Muscle of back (tissue), 13 donors: ENCODE measurements at places on chromosomes 2 and 18. TPM values are rescaled to one million over a fixed set of nuclear protein-coding genes. Genes with fewer than 3 reads are reported as not detected.

- DNase-seq: no peak
These were observed 1.2 kb upstream of the CHRND start for GRCh38 chr2:232524771-232525170.

GRCh38 chr18:45458033-45458432, 157.2 kb upstream of the SLC14A2 start:
- no peak for DNase-seq

GRCh38 chr2:2586931-2587330, 255.9 kb upstream of the MYT1L start:
- no peak for DNase-seq

DNA sequence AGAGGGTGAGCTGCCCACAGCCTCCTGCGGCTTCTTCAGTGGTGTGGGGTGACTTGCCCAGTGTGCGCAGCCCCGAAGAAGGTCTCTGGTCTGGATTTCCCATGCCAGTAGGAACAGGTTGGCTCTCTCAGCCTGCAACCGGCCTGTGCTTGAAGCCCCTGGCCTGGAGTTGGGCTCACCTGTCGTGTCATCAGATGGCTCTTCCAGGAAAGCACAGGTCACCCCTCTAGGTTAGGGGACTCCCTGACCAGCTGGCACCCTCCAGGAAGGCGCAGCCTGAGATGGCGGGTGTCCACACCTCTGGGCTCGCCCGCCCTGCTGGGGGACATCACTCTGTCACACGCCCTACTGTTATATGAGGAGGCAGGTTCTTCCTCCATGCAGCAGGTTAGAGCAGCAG, 179.8 kb downstream of the SEPTIN10 start:
- no peak for DNase-seq

GRCh38 chr2:227366769-227367426, 12.2 kb downstream of the TM4SF20 start:
- DNase-seq: no peak

DNA sequence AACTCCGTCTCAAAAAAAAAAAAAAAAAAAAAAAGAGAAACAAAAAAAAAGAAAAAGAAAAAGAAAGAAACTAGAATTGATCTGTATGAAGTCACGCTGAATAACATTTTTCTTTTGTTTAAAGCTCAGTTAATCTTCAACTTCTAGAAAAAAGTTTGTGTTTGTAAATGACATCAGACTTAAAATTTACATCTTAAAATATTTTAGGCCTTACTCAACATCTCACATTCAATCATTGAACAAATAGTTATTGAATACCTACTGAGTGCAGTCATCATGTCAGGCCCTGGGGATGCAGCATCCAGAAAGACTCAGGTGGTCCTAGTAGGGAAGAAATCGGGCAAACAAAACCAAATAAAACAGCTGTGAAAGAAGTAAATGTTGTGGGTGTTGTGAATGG, 292.3 kb upstream of the FANCL start:
- DNase-seq: no peak

GRCh38 chr2:239979243-239980023, 45.7 kb downstream of the NDUFA10 start:
- peak; percentile 38 for DNase-seq

DNA sequence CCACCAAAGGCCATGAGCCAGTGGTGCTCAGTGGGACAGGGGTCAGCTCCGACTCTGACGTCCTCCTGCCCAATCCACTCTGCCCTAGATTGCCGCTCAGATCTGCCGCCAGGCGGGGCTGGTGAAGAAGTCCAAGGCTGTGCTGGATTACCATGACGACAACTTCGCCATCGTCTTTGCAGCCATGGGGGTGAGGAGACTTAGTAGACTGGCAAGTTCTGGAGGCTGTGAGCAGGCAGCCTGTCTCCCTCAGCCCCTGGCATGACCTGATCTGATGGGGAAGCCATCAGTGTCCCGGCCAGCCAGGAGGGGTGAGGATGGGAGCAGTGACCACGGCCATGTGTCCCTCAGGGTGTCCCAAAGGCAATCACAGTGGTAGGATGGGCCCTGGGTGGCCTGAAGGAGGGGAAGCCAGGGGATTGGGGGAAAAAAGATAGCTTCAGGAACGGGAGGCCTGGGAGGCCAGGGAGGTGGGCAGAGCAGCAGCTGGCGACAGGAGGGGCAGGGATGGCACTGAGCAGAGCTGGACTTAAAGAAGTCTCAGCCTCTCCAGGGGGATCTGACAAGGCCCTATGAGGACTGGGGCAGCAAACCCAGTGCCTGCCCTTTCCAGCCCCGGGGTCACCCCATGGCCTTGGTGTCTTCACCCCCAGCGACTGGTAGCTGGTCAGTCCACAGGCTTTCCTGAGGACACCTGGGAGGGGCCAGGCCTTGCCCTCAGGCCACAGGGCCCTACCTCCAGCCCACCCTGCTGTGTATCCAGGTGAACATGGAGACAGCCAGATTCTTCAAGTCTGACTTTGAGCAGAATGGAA, 17.4 kb upstream of the ANKRD53 start:
- no peak for DNase-seq

GRCh38 chr18:24400587-24400986, 3.0 kb upstream of the OSBPL1A start:
- no peak for DNase-seq

DNA sequence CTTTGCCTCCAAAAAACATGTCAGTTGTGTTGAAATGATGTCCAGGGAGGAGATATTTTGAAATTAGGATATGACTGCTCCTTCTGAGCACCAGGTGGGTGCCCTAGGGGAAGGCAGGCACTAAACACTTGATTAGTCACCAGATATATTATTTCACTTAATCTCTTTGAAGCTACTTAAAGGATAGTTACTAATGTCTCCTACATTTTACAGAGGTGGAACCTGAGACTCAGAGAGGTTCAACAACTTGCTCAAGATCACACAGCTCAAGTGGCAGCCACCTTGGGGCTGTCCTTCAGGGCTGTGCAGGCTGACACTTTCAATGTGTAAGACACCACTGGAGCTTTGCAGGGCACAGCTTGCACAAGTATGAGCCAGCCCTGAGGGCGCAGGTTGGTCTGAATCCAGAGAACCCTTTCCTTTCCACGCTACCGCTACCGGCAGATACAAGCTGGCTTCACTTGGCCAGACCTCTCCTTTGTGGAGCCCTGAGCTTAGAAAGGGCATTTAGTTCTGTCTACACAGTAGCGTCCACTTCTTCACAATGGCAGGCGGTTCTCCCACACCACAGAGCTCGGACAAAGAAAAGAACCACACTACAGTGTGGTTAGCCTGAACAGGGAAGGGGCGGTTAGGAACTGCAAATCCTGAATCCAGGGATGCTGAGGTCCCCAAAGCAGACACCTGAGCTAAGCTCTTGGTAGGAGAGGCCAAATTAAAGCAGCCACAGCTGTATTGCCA, 16.4 kb downstream of the ALPK2 start:
- no peak for DNase-seq

DNA sequence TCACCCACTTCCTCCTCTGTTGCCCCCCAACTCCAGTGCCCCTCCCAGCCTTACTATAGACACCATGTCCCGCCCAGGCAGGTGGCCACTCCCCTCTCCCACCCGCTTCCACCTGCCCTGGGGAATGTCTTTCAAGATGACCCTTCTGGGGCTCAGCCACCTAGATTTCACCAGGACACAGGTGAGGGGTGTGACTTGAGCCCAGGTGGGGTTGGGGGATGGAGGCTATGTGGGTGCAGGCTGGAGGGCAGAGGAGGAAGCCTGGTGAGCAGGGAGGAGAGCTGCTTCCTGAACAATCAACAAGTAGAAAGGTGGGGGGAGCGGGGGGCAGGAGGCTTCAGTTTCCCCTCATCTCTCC, 8.7 kb downstream of the ADRA2B start:
- DNase-seq: no peak

DNA sequence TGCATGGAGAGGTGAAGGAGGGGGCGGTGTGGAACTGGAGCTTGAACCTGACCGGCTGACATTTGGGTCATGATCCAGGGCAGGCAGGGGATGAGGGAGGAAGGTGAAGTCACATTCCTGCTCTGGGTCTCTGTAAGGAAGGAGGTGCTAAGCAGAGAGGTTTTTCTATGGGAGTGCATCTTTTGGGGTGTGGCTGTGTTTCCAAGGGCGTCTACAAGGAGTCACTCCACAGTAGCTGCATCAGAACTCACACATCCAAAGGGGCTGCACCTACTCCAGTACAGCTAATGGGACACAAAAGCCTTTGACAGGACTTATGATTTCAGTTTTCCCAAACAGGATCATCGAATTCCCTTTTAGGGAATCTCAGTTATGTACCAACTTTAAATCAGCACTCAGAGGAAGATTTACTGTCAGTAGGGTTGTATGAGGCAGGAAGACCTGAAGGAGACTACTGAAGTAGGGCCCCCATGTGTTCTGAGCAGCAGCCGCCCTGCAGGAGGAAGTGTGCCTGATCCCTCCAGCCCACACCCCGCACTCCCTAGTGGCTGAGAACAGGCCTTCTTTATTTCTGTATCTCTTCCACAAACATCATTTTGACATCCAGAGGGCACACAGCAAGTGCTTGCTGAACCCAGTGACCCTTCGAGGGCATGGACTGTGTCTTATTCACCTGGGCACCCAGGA, 137.2 kb downstream of the CELF4 start:
- DNase-seq: no peak

- DNase-seq: peak; percentile 19
These were observed 38.5 kb downstream of the KCTD18 start for GRCh38 chr2:200471324-200471848.

DNA sequence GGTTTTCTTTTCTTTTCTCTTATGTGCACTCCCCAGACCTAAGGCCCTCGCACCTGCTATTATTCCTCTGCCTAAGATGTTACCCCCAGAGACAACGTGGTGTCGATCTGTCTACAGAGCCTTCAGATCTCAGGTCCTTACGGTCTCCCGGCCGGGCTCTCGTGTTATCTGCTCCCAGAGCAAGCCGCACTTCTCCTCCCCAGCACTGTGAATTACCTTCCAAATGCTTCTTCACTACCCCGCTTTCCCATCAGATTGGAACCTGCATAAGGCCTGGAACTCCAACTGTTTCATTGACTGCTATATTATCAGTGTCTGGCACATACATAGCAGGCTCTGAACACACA, 71.2 kb upstream of the ODC1 start:
- no peak for DNase-seq

- DNase-seq: no peak
These were observed 421.0 kb downstream of the ZNF521 start for GRCh38 chr18:24930971-24931370.

DNA sequence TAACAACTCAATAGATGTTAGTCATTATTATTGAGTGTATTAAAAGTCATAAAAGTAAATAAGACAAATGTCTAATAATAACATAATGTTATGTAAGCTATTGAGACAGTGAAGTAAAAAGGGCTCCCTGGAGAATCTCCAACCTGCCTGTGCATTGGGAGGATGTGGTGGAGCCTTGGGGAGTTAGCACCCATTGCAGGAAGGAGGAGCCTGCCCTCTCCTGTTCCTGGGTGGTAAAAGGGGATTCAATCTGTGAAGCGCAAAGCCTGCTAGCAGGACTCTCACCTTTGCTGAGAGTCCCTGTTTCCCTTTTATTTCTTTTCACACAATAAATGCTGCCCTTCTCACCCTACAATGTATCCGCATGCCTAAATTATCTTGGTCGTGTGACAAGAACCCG, 206.1 kb downstream of the RAB3GAP1 start:
- no peak for DNase-seq

DNA sequence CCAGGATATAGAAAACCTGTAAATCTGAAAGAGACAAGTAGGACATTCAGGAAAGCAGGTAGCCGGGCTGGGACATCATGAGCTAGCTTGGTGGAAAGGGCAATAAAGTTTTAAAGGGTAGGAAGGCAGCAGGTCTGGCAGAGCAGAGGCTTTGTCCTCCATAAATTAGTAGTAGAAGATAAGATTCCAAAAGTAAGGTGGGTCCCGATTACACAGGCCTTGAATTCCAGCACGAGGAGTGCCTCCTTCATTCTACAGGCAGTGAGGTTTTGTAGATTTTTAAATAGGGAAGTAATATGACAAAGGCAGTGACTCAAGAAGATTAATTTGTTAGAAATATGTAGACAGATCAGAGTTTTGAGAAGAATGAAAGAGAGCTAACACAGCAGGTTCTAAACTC, 160.7 kb downstream of the DTNB start:
- no peak for DNase-seq

DNA sequence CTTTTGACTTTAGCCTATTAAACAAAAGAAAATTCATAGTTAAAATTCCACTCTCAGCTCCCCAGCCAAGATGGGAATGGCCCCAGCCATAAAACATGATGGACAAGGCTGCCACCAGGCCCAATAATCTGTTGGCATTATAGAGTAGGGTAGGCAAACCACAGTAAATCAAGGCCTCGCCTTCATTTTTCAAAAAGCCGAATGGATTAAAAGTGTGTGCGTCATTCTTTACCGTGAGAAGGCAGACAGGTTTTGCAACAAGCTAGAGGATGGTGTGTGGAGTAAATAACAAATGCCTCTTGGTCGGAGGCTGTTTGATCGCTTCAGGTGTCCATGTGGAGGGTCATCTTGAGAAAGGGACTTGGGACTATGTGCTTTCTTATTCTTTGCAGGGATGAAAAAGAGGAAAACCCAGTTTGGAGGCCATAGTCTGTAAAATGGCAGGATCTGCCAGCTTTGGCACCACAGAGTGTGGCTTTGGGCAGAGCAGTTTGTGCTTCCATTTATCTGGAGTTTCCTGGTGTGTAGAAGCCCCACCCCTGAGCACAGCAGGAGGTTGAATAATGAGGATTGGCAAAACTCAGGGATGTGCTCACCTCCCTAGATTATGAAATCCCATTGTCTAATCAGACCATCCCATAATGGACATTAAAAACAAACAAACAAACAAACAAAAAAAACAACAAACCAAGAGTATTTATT, 57.1 kb upstream of the ITGB6 start:
- no peak for DNase-seq

GRCh38 chr2:37323176-37323780, 1.4 kb downstream of the PRKD3 start:
- DNase-seq: no peak

- DNase-seq: peak; percentile 58
These were observed 116.3 kb upstream of the SCN7A start for GRCh38 chr2:166610180-166610912.

- no peak for DNase-seq
These were observed 52.5 kb downstream of the CENPO start for GRCh38 chr2:24845691-24846090.

- DNase-seq: no peak
These were observed 691.9 kb upstream of the TMEFF2 start for GRCh38 chr2:192886636-192887035.

DNA sequence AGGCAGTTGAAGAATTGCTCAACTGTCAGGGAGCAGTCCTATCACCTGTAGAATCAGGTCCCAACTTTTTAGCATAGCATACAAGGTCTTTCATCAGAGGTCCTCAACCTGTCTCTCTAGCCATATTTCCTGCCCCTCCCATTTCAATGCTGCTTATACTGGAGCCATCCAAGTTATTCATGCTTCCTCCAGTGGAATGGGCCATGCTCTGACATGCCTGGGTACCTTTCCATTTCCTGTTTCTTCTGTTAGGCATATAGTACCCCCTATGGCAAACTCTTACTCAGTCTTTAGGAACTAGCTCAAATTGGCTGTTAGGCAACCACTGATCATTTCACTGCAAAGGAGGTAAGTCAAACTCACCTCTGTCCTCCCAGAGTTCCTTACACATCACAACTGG, 51.0 kb upstream of the ABCA12 start:
- no peak for DNase-seq

- no peak for DNase-seq
These were observed 61.7 kb downstream of the PDCL3 start for GRCh38 chr2:100624536-100624935.

The POTEI gene
- polyA plus RNA-seq: 0.09 TPM

The MROH2A gene
- polyA plus RNA-seq: not detected

The MRPL53 gene
- 58.4 TPM for polyA plus RNA-seq

The ONECUT2 gene
- polyA plus RNA-seq: 0.22 TPM

The POTEC gene
- 0.01 TPM for polyA plus RNA-seq

The HOXD4 gene
- polyA plus RNA-seq: 5.5 TPM

The MERTK gene
- 4.2 TPM for polyA plus RNA-seq

The SIX2 gene
- polyA plus RNA-seq: 7.4 TPM
